M059J (cell line): ENCODE measurements at places on chromosomes 7 and 10. TPM values are rescaled to one million over a fixed set of nuclear protein-coding genes. Genes with fewer than 3 reads are reported as not detected.

PNLIP gene
- not detected in 2 replicates for total RNA-seq

LLCFC1 gene
- total RNA-seq, result not detected in 2 replicates

SPDYE6 gene
- total RNA-seq, result not detected in 2 replicates

KLF14 gene
- total RNA-seq, result not detected in 2 replicates

EPHA1 gene
- total RNA-seq, result 0.20 and 0.30 TPM in 2 replicates

NEUROD6 gene
- not detected in 2 replicates for total RNA-seq

LIPM gene
- not detected in 2 replicates for total RNA-seq

BLNK gene
- not detected in 2 replicates for total RNA-seq

METTL27 gene
- total RNA-seq, result 1.7 and 1.9 TPM in 2 replicates

KIF5B gene
- total RNA-seq, result 42.4 and 52.4 TPM in 2 replicates

SLC26A5 gene
- not detected in 2 replicates for total RNA-seq

SPDYE5 gene
- not detected in 2 replicates for total RNA-seq

KNDC1 gene
- not detected in 2 replicates for total RNA-seq

SH2D4B gene
- not detected in 2 replicates for total RNA-seq

DNA sequence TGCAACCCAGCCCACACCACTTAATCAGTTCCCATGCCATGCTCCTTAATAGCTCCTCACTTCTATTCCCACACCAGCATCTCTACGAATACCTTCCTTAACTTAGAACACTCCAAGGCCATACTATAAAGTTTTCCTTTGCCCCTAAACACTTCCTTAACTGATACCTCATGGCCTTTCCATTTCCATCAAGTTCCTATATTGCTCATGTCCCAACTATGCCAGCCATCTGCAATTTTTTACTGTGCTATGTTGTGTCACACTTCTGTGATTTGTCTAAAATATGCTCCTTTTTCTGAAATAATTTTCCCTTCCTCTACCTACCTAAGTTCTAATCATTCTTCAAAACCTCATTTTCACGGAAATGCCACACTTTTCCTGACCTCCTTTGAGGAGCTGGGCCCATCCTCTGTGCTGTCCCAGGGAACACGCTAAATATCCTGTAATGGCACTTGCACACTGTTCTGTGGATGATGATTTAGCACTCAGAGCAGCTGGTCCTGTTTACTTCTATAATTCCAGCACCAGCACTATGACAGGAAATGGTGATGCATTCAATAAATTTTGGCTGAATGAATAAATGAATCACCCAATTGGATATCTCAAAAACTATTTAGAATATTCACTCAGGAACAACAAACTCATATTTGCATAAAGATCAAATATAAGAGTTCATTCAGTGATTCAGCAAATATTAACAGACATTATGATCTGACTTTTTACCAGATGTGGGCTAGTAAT is 266.5 kb upstream of the HGF start:
- DNase-seq, result peak; percentile 65

- no peak for DNase-seq
Measured at GRCh38 chr10:127972751-127973357, 66.0 kb downstream of the PTPRE start.

DNA sequence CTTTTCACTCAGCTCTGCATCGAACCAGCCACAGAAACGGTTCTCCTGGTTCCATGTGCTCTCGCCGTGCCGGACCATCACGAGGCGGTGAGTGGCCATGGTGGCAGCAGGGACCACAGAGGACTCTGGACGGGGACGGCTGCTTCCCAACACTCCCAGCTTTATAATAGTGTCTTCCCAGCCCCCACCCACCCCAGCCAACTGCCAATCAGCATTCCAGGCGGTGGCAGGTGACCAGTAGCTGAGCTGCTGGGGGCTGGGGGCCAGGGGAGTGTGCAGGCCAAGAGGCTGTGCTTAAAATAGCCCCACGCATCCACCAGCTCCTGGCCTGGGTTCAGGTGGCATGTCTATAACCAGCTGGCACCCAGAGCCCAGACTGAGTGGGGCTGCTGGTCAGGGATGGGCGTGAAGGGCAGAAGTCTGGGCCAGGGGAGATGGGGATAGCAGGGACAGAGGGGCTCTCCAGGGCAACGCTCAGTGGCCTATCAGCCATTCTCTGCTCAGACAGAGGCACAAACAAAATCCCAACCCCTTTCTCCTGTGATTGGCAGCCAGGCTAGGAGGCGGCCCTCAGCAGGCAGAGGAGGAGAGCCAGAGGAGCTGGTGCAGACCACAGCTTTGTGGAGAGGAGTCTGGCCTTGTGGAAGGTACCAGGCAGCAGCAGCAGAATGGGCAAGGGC is at the start of gene PGAM2:
Gene PGAM2, minus strand, starts transcription at position 137 of the 680 bp plus-strand sequence. Its CDS starts 38 bp downstream, at position 99.
- peak; percentile 60 for DNase-seq

DNA sequence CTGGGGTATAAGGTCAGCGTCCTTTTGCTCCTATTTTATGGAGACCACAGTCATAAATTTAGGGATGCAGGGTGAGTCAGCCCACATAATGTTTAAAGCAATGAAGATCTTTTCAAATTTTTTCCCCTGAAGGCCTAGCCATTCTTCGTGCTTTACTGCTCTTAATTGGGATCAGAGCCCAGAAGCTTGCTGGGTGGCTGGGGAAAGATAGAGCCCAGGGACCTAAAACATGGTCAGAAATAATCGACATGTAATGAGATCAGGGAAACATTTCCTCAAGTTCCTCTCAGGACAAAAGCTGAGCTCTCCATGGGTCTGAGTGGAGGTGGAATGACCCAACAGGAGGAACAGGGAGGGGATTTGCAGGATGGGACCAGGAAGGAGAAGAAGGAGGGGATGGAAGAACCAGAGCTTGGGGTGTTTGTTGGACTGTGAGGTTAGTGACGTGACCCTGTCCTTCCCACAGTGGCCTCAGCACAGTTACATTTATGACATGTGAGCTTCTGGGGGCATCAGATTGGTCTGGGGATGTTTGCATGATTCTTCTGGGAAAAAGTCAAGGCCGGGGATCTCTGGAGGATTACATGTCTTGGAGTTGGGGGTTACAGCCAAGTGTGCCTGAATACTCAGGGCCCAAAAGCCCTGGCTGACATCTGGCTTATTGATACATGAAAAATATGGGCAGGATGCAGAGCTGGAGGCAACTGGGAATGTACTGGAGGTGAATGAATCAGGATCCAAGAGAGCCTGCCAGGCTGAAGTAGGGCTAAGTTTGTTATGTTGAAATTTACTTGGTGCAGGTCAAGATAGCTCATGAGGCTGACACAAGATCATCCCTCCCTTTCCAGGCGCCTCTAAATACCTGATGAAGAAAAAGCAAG is 477.9 kb downstream of the RPS24 start:
- DNase-seq, result peak; percentile 61

DNA sequence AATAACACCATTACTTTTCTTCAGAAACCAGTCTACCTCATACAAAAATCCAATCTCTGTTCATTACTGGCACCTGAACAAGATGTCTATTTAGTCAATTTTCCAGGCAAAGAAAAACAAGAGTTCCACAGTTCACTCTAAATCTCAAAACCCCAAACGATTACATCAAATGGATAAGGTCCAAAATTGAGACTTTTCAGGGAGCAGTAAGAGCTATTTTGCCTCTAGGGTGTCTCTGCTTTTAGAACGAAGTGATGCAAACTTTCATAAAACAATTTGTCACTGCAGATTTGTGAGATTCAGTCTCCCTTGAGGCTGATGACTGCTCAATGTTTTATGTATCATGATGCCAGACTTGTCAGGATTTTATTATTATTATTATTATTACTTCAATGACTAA is 937.0 kb upstream of the PHF14 start:
- no peak for DNase-seq

GRCh38 chr10:30968711-30969110 is 63.0 kb downstream of the ZNF438 start:
- no peak for DNase-seq

DNA sequence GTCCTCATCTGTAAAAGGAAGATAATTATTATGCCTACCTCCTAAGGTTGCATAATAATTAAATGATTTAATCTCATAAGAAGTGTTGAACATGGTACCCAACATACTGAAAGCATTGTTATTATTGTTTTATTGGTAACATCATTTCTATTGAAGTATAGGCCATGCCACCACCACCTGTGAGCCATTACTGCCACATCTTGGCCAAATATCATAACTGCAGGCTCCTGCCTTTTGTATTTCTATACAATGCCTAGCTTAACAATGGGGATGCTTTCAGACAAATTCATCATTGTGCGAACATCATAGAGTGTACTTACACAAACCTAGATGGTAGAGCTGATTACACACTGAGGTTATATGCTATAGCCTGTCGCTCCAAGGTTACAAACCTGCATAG is 61.1 kb upstream of the NPSR1 start:
- DNase-seq, result no peak

DNA sequence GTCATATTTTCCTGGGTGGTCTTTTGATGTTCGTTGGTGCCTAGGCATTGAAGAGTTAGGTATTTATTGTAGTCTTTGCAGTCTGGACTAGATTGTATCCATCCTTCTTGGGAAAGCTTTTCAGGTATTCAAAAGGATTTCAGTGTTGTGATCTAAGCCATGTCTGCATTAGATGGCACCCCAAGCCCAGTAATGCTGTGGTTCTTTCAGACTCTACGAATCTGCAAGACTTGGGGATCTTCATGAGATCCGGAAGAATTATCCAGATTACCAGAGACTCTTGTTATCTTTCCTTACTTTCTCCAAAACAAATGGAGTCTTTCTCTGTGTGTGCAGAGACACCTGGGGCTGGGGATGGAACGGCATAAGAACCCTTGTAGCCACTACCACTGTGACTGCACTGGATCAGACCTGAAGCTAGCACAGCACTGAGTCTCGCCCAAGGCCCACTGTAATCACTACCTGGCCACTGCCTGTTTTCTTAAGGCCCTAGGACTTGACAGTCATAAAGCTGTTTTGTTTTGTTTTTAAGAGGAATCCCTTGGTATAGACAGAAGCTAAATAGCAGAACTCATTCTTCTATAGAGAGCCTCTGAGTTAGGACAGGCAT is 75.5 kb downstream of the MARCHF5 start:
- DNase-seq, result peak; percentile 6

- no peak for DNase-seq
Measured at GRCh38 chr7:129707910-129708499, 96.5 kb downstream of the NRF1 start.

GRCh38 chr7:29976673-29977415 is 12.8 kb downstream of the SCRN1 start:
- DNase-seq, result peak; percentile 9

GRCh38 chr7:102272075-102272916 is 14.4 kb upstream of the SH2B2 start:
- DNase-seq, result peak; percentile 79

DNA sequence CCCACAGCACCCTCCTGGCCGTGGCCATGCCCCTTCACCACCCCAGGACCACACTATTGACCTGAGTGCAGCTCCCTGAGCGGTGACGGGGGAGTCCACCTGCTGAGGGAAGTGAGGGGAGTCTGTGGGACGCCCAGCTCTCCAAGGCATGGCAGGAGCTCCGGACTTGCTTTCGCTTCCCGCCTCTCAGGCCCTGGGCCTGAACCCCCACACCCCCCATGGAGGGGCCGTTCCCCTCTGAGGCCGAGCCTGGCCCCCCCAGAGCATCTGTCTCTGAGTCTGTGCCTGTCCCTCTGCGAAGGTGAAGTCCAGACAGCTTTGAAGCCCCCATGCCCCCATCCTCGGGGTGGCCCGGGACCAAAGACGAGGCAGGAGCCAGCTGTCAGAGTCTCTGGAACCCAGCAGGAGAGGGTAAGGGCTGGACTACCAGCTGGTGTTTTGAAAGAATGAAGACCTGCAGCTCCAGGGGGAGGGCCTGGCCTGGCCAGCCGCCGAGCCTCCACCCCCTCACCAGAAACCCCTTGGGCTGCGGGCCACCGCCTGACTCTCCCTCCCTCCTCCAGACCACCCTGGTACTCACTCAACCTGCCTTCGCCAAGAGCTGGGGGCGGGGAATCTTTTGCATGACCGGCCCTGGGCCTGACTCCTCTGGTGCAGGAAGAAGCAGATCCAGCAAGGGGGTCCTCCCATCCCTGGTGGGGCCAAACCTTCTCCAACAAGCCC is 114.0 kb downstream of the PDGFA start:
- no peak for DNase-seq

DNA sequence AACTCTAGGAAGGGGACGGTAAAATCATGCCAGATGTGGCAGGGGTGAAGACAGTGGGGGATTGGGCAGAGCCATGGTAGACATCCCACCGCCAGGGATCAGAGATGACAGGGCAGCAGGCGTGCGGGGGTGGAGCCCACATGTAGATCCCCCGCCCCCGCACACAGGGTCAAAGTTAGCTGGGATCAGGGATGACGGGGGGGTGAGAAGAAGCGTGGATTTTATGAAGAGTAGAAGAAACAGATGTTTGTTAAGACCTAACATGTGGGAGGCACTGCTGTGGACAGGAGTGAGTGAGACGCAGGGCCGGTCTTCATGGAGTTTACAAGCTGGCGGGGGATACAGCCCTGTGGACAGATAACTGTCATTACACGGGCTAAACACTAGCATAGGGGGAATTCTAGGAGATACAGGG is 154.0 kb upstream of the KLF14 start:
- DNase-seq, result no peak
